ENCODE measurements at places on chromosomes 11 and 22.

GRCh38 chr11:80900265-80900664 is 1459.4 kb upstream of the TENM4 start:
- no peak for DNase-seq

DNA sequence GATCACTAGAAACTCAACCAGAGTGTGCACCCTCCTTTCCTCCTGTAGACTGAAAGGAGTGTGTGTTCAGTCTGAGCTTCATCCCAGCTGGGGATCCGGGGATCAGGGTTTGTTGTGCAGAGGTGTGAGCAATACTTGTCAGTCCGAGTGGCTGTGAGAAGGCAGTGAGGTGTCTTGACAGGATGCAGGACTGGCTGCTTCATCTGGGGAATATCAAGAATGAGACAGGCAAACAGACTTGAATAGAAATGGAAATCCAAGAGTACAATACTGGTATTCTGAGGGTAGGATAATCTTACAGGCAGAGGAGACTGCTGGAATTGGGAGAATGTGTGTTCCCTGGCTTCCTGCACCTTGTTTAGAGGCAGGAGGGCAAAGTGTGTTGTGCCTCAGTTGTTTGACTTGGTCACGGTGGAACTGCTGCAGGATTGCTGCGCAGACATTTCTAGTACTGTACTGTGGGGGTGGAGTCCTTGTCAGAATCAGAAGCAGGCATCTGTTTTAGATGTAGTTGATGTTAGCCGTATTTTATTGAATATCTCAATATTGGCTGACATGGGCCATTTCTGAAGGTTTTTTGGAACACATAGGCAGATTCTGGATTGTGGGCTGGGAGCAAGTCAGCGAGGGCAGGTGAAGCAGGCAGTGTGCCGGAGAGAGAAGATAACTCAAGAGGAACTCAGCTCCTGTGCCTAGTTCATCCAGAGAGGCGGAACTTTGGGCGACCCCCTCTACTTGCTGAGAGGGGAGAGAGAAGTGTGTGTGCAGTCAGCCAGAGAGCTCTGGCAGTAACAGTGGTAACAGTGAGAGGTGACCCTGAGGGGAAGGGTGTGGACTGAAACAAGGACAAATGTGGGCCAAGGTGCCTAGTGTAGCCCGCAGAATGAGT is 27.1 kb upstream of the GRK2 start:
- no peak for DNase-seq

DNA sequence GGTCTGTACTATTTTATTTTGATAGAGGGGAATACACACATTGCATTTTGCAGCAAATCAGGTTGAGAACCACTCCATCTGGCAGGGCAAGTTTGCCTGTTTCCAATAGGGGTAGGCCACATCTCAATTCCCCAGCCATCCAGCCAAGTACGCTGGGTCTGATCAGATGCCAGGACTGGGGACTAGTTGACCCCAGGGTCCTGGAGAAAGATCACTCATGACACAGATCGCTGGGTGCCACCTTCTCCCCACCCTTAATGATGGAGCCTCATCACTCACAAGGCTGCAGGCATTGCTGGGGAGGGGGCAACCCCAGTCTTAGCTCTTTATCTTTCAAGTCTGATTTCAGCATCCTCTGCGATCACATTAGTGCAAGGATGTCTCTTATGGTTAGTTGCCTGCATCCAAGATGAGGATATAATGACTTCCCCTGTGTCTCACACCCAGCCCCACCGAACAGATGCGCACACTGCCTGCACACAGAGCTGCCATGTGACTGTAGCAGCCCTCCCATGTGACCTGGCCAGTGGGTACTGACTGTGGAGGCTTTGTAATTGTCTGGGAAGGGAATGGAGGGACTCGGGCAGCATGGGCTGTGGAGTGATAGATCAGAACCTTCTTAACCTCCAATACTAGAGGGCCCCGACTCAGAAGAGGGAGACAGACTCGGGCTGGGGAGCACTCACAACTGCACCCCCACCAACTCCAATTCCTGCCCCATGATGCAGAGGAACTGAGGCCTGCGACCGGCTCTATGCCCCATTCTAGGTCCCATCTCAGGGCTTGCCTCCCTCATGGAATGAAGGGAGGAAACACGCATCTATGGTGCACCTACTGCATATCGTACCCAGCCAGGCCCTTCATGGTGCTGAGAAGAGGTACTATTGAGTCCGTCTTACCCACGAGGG is 155.8 kb downstream of the DSCAML1 start:
- DNase-seq, result no peak

GRCh38 chr11:125262194-125262829 is 97.8 kb downstream of the PKNOX2 start:
- no peak for DNase-seq

GRCh38 chr11:48125866-48126265 is 90.7 kb upstream of the OR4B1 start:
- DNase-seq, result no peak

GRCh38 chr11:120928627-120929026 is 95.3 kb upstream of the TBCEL start:
- no peak for DNase-seq

GRCh38 chr22:44473580-44473979 is 24.5 kb downstream of the RTL6 start:
- no peak for DNase-seq

- DNase-seq, result no peak
These were observed 56.4 kb upstream of the SYN3 start for GRCh38 chr22:33114565-33114964.

- DNase-seq, result no peak
These were observed 75.1 kb upstream of the TSPAN18 start for GRCh38 chr11:44651535-44652155.

DNA sequence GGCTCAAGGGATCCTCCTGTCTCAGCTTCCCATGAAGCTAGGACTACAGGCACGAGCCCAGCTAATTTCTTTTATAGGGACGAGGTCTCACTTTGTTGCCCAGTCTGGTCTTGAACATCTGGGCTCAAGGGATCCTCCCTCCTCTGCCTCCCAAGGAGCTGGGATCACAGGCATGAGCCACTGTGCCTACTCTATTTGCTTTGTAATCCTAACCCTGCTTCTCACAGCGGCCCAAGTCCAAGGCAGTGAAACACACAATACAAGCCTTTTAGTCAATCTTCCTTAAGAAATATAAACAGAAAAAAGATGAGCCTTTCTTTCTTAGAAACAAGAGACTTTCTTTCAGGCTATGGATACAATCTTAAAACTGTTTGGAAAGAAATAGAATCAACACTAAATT is 115.2 kb upstream of the SORL1-AS1 start:
- peak; percentile 9 for DNase-seq

GRCh38 chr11:8066036-8066910 is 14.7 kb upstream of the TUB start:
- no peak for DNase-seq

GRCh38 chr11:79388201-79388600 is 52.6 kb downstream of the TENM4 start:
- no peak for DNase-seq

GRCh38 chr11:2901854-2902783 is 16.5 kb upstream of the CDKN1C start:
- peak; percentile 63 for DNase-seq

- DNase-seq, result no peak
These were observed 50.5 kb downstream of the RBX1 start for GRCh38 chr22:41001722-41002122.

DNA sequence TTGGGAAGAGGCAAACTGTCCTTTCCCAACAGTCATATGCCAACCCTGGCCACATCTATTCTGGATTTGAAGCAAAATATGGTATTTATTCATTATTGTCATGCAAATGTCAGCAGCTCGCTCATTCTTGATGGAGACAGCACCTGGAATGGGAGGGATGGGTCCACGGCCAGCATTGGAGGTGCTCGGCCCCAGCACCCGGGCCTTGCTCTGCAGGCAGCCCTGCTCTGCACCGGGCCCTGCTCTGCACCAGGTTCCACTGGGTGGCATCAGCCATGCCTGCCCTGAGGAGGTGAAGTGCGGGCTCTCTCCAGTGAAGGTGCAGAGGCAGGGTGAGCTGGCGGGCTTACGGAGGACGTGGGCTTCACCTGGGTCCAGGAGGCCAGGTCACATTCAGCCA is 19.8 kb downstream of the LRP5 start:
- no peak for DNase-seq

DNA sequence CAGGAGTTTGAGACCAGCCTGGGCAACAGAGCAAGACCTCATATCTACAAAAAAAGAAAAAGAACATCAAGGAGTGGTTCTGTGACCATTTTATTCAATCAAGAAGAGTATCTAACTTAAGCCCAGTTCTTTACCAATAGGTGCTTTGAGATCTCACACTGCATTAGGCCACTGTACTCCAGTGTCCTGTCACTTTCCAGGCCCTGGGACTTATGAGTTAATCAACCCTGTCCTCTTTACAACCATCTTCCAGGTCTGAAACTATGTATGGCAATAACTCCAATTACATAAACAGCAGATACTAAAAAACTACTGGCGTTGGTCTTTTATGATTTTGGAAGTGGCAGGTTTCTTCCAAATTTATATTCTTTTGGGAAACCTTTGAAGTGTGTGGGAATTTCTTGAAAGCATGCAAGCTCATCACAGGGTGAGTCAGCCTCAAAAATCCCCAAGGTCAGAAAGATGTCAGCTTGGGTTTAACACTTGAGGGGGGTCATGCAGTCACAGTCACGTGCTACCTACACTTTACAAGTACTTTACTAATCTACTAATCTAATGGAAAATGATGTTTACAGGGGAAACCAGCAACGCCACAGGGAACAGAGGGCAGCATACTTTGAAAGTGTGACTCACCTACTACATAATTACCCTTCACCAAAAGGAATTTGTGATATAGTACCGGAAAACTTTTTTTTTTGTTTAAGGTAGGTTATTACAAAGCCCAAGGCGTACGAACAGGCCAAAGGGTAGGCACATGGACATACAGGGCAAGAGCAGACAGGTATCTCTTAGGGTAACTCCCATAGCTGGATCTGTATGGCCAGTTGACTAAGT is 15.6 kb downstream of the PISD start:
- DNase-seq, result no peak

GRCh38 chr11:67640021-67640757 is 626 bp upstream of the TBX10 start:
- no peak for DNase-seq

DNA sequence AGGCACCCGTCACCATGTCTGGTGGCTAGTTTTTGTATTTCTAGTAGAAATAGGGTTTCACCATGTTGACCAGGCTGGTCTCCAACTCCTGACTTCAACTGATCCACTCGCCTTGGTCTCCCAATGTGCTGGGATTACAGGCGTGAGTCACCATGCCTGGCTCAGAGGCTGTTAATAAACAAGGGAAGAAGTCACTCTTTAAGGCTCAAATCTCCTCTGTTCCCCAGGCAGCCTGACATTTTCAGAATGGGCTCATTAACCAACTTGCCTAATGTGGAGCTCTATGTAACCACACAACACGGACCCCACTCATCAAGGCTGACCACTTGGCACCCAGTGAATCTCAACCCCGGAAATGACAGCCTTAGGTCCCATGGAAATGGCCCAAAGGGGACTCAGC is 24.1 kb downstream of the APOL3 start:
- DNase-seq, result no peak

DNA sequence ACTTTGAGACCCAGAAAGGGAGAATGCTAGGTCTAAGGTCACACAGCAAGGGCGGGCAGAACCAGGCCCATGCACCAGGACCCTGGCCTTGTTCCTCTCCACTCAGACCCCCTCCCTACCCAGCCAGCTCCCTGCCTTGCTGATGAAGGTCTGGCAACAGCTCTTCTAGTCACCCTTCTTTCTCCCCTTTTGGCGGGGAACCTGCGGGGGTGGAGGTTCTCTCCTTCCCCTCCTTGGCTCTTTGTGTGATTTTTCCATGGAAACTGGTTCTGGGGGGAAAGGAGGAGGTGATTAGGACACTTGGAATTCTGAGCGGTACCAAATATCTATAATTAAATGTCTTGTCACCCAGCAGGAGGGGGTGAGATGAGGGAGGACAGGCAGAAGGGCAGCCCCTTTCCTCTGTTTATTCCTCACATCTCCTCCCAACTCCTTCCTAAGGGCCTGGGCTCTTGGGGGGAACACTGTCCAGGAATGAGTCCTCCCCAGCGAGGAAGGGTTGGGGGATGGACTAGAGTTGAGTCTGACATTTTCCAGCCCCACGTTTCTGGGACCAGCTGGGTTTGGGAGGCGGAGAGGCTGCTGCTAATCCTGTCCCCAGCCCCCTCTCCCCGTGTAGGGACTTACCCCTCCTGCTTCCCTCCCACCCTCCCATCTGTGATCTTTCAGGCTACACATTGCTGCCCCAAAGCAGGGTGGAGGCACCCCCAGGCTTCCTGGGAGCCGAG is 7.4 kb downstream of the ARHGEF17 start:
- DNase-seq, result no peak

DNA sequence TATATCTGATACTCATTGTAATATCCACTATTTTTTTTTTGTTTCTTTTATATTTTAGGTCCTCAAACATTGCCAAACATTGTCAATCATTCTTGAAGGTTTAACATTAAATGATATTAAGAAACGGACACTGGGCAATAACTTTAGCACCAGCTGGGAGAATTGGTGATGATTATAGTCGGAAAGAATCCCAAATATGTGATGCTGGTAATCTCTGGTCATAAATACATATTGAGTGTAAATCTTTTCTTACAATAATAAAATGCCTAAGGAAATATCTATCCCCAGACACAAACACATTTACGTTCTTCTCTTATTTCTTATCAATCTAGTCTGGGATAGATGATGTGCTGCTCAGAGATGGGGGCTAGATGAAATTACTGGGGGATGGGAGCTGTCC is 25.2 kb downstream of the OR51E2 start:
- no peak for DNase-seq

- DNase-seq, result no peak
These were observed 65.6 kb downstream of the BUD13 start for GRCh38 chr11:116707161-116707629.

- no peak for DNase-seq
These were observed 115.5 kb upstream of the DDI1 start for GRCh38 chr11:103920933-103921332.

GRCh38 chr22:17692841-17693240 is 54.3 kb downstream of the BCL2L13 start:
- DNase-seq, result no peak

GRCh38 chr11:78714539-78714938 is 139.9 kb upstream of the NARS2 start:
- no peak for DNase-seq

DNA sequence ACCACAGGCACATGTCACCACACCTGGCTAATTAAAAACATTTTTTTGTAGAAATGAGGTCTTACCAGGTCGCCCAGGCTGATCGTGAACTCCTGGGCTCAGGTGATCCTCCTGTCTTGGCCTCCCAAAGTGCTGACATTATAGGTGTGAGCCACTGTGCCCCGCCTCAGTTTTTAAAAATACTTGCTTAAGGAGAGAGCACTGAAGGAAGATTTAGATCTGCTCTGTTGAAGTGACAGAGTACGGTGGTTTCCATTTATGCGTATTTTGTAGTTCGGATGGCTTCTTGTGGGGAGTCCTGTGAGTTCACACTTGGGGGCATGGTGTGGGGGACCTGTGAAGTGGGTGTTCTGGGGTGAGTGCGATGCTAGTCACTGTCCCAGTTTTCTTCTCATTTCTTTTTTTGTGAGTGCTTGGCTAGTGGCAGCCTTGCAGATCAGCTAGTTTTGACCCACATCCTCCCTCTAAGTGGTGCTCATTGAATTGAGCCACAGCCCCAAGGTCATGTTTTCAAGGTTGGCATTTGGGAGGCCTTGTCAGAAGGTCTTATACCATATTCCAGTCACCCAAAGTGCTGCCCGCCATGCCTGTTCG is 31.5 kb downstream of the PTPRJ start:
- DNase-seq, result no peak
